ENCODE measurements at places on chromosomes 3 and 15.

DNA sequence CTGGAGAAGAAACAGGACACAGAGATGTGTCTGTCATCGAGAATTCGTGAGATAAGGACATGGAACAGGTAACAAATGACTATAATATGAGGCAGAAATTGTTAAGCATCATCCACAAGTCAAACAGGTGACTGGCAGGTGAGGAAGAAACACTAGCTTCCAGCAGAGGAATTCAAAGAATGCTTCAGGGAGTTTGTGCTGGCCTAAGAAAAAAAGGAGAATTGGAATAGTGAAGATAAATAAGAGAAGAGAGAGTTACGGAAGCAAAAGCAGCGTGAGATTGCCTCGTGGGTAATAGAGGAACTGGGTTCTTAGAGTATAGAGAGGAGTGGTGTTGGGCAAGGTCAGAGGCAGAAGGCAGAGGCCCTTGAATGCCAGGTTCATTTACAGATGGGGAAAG lies 22.9 kb upstream of the FGF12 start:
- DNase-seq: no peak

- DNase-seq: no peak
These were observed 259.1 kb upstream of the TPM1 start for GRCh38 chr15:62783303-62783957.

DNA sequence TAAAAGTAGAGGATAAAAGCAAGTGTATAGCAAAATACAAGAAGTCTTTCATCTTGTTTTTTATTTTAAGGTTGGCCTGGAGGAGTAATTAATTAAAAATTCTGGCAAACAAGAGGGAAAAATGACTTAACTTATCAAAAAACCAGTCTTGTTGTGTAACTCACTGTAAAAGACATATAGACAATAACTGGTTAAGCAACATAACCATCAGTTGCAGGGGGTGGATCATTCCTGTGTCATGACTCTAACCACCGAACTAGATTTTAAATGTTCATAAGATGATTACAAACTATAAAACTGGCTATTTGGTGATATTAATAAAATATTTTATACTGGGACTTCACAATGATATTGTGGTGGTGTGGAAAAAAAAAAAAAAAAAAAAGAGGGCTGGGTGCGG lies 130.6 kb downstream of the STAG1 start:
- DNase-seq: no peak

DNA sequence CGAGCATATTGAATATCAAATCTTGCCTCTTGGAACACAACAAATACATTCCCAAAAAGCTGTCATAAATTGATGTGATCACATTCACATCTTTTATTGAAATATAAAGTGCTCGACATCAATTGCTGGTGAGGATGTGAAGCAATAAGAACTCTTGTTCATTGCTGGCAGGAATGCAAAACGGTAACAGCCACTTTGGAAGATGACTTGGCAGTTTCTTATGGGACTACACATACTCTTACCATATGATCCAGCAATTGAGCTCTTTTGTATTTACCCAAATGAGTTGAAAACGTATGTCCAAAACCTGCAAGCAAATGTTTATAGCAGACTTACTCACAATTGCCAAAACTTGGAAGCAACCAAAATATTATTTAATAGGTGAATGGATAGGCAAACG lies 234.9 kb downstream of the CACNA2D3 start:
- DNase-seq: no peak

DNA sequence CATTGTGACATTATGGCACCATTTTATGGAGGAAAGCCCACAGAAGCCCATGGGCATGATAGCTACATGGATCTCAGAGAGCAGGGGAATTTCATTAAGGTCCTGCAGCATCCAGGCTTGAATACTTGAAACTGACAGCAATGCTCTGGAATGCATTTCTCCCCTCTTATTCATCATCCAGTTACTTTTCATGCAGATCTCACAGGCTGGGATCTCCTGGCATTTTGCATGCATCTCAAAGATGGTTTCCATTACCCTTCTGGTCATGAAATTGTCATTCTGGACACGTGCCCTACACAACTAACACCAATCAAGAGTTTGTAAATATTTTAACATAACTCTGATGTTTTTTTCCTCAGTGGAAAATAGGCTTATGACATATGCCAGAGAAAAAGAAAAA lies 32.4 kb downstream of the VGLL3 start:
- no peak for DNase-seq

- DNase-seq: no peak
These were observed 131.3 kb upstream of the PTX3 start for GRCh38 chr3:157305392-157305791.

DNA sequence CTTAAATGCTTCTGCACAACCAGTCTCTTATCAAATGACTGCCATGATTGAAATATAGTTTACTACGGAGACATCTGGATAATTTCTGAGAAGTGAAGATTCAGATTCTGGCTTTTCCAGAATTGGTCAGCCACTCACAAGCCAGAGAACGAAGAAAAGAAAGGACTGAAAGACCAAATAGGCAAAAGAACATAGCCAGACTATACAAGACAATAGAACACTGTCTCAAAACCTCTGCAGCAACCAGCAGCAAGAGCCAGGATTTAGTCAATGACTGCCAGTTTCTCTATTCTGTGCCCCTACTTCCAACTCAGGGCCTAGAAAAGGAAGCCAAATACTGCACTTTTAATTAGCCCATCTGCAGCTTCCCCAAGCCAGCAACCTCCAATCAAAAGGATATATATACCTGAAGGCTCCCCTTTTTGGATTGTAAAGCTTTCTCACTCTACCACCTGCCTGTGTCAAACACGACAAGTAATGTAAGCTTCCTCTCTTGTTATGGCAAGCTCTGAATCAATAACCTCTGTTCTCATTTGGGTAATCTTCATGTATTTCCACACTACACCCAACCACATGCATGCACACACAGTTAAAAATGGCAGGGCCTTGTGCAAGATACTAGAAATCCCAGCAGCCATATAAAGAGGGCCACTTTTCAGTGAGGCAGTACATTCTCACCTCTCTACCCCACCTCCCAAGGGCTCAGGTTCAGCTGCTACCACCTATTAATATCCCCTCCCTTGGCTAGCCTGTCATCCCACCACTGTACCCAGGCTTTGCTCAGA lies 97.1 kb downstream of the ERC2 start:
- no peak for DNase-seq

DNA sequence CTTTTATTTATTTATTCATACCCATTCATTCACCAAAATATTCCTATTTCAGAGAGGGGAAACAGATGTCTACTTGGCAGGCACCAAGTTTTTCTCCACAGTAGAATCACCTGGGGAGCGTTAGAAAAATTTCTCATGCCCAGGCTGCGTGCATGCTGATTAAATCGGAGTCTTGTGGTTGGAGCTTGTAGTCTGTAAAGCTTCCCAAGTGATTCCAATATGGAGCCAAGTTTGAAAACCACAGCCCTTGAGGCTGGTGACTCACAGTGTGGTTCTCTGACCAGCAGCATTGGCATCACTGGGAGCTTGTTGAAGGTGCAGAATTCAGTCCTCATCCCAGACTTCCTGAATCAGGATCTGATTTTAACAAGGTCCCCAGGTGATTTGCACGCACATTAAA lies 49.7 kb downstream of the PDHB start:
- DNase-seq: no peak

DNA sequence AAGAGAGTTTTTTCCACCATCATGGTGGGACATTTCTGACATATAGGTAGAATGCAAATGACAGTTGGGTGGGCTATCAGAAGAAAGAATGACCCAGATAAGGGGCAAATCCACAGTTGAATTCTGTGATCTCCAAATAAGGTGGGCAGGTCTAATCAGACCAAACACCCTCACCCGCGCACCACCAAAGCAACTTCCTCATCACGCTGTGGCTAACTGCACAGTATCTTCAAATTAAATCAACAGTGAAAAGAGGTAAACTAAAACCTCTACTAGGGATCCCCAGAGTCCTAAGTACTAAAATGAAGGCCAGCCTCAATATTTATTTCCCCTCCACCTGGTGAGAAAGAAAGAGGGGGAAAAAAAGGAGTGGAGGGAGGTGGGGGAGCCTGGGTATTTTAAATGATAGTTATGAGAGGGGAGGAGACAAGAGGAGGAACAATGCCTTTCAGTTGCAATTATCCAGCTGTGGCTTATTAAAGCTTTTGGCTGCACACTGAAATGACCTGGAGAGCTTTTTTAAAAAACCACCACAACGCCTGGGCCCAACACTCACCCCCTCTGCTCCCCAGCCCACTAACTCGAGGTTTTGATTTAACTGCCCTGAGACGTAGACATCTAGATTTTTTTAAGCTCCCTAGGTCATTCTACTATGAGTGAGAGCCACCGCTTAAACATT lies 61.0 kb downstream of the LRIG1 start:
- DNase-seq: no peak

GRCh38 chr3:150589759-150590158 lies 13.4 kb upstream of the SELENOT start:
- no peak for DNase-seq

DNA sequence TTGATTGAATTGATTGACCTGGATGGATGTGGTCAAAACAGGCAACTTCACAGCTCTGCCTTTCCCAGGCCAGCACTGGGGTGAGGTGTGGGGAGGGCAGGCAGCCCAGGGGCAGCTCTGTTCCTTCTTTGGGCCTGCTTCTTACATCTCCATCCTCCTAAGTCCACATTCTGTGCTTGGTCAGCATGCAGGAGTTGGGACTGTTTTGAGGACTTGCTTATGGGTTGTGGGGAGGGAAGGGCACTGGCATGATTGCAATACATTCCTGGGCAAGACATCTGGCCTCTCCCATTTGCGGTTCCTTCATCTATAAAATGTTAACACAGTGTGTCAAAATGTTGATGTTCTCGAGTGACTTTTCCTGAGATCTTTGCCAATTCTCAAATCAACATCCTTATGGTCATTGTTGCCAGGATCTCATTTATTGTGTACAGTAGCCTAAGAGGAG lies 84.1 kb downstream of the ST6GAL1 start:
- DNase-seq: no peak

GRCh38 chr3:104561324-104561723 lies 805.4 kb upstream of the ALCAM start:
- no peak for DNase-seq

GRCh38 chr15:63979262-63979793 lies 67.0 kb downstream of the DAPK2 start:
- DNase-seq: no peak

- DNase-seq: no peak
These were observed 637.9 kb downstream of the PLOD2 start for GRCh38 chr3:145522893-145523651.

DNA sequence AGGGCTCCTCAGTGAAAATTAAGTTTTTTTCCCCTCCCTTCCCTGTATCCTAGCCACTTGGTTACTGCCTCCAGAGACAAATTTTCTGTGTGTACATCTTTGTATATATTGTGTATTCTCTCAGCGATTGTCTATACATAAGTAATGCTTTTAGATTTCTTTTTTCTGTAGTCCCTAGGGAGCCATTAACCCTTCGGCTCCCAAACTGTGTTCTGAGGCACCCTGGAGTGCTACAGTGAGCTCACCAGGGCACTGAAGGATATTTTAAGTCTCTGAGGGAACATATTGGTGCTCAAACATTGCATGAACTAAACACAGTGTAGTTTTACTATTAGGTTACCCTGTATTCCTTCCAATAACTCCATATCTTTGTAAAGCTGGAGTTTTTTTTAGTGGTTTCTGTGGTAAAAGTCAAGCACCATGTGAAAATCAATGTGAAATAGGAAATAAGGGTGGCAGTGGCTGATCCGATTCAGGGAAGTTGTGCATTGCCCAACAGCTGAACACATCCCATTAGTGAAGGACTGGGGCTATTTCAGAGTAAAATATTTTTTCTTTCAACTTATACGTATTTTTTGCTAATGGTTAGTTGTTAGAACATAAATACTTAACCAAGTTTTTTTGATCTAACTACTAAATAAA lies 43.0 kb downstream of the USP13 start:
- DNase-seq: no peak

DNA sequence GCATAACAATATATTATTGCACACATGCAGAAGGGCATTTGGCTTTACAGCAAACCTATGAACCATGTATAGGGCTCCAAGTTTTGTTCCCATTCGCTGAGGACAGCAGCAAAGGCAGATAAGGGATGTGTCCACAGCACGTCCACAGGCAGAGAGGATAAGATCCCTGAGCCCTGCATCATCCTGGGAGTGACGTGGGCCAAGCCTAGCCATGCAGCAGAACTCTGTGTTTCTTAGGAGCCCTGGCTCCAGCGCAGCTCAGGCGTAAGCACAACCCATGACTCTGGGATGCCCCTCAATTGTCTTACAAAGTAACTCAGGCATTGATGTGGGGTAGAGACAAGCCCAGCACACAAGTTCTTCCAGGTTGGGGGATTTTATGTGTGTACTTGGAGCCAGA lies 194.3 kb upstream of the CTDSPL start:
- DNase-seq: no peak

GRCh38 chr3:69058180-69058946 lies 6.2 kb upstream of the TMF1 start:
- DNase-seq: no peak

DNA sequence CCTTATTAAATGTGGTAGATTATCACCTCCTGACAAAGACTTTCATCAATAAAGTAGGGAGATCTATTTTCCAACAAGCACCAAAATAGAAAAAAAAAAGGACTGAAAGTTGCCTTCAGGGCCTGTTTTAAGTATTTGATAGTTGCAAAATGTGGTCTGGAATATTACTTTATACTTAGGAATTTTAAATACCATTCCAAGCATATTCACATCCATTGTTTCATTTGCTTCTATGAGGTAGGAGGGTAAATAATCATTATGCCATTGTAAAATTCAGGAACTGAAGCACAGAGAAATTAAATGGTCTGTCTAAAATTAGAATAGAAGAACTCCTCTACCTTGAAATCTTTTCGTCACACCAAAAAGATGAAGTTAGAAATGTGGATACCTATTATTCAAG lies 110.0 kb downstream of the TMCC1 start:
- no peak for DNase-seq

DNA sequence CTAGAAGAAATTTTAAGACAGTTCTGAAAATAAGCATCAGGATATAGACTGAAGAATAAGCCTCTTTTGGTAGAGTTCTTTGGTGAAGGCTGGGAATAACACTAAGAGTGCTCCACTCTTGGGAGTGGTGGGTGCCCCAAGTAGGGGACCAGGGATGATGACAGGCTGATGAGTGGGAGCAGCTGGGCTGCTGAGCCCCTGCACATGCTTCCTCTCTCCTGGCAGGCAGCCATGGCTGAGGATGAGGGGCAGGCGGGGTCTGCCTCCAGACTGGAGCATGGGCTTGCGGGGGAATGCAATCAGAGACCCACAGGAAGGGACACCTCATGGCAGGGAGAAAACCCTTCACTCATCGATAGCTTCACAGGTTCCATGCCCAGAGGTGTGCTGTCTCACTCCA lies 72.6 kb upstream of the RORA start:
- no peak for DNase-seq

DNA sequence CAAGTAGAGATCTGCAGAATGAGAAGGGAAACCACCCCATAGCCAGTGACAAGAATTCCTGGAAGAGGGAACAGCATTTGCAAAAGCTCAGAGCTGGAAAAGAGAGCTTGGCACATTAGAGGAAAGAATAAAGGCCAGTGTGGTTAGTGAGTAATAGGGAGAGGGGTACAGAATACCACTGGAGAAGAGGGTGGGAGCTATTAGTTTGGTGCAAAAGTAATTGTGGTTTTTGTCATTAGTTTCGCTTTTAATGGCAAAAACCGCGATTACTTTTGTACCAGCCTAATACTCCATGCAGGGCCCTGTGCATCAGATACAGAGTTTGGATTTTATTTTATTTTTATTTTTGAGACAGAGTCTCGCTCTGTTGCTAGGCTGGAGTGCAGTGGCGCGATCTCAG lies 9.8 kb downstream of the SLC24A1 start:
- no peak for DNase-seq
